Activated CD4-positive, alpha-beta T cell treated with anti-CD3 and anti-CD28 coated beads, Interleukin-10, Interleukin-2, amounts not matched to agents 100 ng/mL and 50 ng/mL, durations not matched to agents 16 hours and 8 hours (primary cell): ENCODE measurements at places on chromosomes 5 and 9.

GRCh38 chr5:93421468-93421867 lies 159.6 kb downstream of the NR2F1-AS1 start:
- DNase-seq, result no peak

DNA sequence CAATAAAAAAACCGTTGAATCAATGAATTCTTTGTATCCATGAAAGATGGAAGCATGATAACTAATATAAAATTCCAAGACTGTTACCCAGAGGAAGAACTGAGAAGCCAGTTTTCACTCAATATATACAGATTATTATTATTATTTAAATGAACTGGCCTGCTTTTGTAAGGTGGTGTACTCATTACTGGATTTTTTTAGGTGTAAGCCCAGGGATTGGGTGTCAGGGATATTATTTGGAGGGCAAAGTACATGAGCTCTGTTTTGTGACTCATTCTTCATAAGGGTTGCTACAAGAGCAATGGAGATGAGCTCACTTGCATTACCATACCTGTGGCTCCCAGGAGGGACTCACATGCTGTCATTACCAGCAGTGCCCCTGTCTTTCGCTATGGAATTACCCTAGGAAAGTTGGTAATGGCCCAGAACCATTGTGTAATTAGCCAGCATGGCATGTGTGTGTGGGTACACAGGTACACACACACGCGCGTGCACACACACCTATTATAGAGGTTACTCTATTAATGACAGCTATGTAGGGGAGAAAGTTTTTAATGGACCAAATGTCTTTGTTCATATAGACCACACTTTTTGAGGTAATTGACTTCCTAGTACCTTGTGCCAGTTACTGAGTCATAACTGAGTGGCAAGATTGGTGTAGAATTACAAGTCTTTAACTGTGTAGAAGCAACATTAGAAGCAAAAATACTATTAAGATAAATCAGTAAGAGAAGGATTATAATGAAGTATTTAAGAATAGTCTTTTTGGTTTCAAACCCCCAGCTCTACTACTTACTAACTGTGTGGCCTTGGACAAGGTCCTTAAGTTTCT lies 143.4 kb downstream of the GDNF start:
- no peak for DNase-seq

DNA sequence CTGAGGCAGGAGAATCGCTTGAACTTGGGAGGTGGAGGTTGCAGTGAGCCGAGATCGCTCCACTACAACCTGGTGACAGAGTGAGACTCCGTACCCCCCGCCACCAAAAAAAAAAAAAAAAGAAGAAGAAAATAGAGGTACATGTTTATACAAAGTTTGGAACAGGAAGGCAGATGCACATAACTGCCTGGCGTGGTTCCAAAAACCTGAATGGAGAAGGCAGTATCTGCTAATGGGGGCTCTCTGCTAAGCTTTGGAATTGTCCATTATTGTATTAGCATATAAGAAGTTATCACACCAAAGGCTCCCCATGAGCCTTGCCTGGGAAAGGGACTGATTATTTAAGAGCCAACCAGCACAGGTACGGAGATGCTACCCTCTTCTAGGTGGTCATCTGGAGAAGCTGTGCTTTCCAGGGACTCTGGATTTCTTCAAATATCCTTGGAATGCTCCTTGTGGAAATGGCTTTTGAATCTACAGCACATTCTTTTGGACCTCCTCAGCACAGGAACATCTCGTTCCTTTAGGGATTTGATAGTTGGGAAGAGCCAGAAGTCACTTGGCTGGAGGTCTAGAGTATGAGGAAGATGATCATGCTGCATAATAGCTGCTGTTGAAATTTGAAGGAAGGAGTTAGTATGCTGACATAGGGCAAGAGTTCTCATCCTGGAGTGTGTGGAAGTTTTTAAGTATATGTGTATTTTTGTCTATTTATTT lies 42.5 kb upstream of the ABCA1 start:
- no peak for DNase-seq

DNA sequence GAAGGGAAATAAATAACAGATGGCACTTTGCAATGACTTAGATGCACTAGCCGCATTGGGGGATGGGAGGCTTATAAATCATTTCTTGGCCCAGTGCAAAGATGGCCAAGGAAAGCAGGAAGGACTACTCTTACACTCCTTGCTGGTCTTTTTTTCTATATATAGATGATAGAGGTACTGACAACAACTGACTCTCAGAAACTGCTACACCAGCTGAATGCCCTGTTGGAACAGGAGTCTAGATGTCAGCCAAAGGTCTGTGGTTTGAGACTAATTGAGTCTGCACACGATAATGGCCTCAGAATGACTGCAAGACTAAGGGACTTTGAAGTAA lies 1.7 kb downstream of the CCNG1 start:
- DNase-seq, result peak; percentile 49

- no peak for DNase-seq
These were observed 12.1 kb upstream of the RCL1 start for GRCh38 chr9:4780651-4781050.

DNA sequence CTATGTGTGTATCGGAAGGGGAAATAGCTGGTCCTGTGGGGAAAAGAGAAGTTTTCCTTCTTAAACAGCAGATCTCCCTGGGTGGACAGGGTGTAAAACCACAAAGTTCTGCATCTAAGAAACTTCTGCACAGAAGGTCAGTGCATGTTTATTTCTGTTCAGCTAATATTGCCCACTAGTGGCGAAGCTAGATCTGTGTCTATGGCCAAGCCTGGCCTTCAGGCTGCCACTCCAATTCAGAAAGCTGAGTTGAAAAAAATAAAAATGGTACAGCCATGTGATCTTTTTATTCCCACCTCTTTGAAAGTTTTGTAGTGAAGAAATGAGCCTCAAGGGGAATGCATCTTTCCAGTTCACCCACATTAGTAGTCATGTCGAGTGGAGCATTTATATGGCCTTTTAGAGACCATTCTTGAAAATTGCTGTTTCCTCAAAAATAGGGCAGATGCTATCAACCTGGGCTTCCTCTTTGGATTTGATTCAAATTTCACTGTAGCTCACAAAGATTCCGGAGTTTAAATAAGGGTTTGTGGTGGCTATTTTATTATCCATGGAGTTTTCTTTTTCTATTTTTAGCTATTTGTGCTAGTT lies 488.0 kb downstream of the PRELID2 start:
- DNase-seq, result no peak
